Daoy (cell line): ENCODE measurements at places on chromosomes 3 and 15. TPM values are rescaled to one million over a fixed set of nuclear protein-coding genes. Genes with fewer than 3 reads are reported as not detected.
A peak's percentile ranks its signal among the peaks of the same experiment; 100 is the strongest.

TMEM158 gene
- 3.6 and 4.9 TPM in 2 replicates for total RNA-seq

IP6K2 gene
- 38.5 and 41.6 TPM in 2 replicates for total RNA-seq

DNA sequence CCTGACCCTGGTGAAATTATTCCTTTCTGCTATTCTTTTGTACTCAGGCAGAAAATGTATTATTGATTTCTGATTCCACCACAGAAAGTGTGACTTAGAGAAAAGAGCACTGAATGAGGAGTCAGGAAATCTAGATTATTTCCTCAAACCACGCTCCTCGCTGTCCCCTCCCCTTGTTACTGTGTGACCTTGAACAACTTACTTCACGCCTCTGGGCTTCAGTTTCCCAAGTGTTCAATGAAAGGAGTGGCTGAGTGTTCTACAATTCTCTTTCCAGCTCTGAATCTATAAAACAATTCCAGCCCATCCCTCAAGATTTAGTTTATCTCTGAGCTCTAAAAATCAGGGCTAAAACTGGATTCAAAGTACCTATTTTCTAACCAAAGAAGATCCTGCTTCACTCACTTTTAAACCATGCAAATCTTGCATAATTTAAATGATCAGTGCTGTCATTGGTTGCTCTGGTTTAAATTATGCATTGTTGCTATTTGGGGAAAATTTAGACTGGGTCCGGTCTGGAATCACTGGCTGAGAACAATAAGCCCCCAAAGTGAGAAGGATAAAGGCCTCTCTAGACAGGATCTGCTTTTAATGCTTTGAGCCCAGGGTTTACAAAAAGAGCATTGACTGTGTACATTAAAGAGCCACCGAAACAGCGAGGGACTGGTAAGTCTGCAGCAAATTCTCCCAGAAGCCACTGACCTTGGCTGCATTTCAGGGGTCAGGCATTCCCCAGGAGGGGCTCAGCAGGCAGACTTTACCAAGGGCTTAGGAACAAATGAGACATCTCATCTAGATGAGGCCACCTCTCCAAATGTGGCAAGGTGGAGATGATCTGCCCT, 3.2 kb downstream of the TNIK start:
- no peak for DNase-seq

- no peak for DNase-seq
Measured at GRCh38 chr3:88632226-88632625, 475.2 kb upstream of the EPHA3 start.

GRCh38 chr15:83372434-83372891, 74.7 kb upstream of the SH3GL3 start:
- no peak for DNase-seq

DNA sequence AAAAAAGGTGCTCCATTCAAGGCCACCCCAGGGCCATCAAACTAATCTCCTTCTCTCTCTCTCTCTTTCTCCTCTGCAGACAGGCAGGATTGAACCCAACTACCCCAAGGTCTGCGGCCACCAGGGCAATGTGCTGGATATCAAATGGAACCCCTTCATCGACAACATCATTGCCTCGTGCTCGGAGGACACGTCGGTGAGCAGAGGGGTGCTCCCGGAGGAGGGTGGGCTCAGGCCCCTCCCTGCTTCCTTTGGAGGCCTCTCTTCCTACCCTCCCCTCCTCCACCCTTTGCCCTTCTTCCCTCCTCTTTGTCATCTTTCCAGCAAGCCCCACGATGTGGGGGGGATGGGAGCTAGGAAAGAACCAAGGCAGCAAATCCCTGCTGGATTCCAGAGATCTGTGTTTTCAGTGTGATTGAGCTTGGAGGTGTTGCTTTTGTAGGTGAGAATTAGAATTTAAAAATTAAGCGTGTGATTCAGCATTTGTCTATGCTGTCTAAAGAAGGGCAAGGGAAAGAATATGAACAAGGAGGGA, 116.3 kb downstream of the CORO2B start:
- no peak for DNase-seq

- DNase-seq: peak; percentile 25
Measured at GRCh38 chr15:61081027-61081322, 148.1 kb downstream of the RORA start.
